ENCODE measurements at places on chromosomes 16 and 17.

DNA sequence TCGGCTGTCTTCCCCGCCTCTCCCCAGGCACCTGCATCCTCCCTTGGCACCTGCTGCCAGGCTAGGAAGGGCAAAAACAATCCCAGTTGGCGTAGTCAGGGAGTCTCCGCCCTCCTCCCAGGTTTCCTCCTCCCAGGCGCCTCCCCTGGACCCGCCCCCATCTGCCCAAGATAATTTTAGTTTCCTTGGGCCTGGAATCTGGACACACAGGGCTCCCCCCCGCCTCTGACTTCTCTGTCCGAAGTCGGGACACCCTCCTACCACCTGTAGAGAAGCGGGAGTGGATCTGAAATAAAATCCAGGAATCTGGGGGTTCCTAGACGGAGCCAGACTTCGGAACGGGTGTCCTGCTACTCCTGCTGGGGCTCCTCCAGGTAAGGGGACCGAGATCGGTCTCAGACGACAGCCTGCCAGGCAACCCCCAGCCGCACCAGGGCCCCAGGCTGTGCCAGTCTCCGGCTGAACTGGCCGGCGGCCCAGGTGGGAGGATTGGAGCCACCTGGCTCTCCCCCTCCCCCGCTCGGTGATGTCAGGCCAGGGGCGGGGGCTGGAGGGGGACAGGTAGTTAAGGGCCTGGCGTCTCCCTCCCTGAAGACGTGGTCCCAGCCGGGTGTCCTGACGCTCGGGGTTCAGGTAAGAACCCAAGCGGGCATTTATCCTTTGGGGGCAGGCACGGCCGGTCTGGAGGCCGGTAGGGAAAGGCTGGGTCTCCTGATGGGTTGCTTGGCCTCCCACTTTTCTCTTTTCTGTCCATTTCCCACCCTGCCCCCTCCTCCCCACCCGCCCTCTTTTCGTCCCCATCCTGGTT, at the start of gene GRB7:
TSS of gene GRB7 (plus strand) at position 179 of the 808 bp plus-strand sequence. CDS start 4,364 bp downstream, outside the sequence.
- no peak for DNase-seq

DNA sequence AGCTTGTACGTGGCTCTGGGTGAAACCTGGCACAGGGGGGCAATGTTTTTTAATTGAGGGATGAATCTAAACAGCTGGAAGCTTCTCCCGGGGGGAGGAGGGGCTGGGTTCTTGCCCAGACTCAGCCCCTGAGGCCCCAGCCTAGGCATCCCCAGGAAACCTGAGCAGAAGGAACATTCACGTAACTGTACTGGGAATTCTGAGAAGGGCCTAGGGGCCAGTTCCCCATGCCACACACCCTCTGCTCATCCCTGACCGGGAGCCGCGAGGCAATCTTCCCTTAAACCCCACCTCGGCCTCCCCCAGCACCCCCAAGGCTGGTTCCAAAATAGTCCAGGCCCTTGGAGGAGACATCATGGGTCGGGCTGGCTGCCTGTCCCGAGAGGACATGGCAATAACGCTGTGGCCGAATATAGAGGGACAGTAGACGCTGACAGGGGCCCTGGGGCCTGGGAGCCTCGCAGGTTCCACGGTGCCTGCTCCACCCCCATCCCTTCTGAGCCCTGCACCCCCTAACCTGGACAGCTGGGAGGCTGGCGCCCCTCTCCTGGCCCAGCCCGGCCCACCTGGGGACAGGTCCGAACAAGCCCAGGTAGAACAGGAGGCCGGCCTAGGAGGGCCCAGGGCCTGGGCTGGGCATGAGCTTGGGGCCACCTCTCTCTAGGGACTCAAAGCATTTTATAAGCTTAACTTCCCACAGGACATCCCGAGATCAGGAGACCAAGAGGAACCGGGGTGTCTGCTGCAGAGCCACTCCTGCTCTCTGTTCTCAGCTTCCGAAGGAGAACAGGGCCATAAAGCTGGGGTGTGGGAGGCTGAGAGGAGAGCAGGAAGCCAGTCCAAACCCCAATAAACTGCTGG, 83.2 kb upstream of the TOB1 start:
- DNase-seq = no peak

GRCh38 chr17:44687756-44688155, 1.8 kb downstream of the CCDC43 start:
- DNase-seq = no peak

- peak; percentile 77 for DNase-seq
Measured at GRCh38 chr16:1378804-1379303, 27.1 kb downstream of the GNPTG start.

- peak; percentile 71 for DNase-seq
Measured at GRCh38 chr16:67803894-67804293, 2.5 kb downstream of the RANBP10 start.

GRCh38 chr17:13171790-13172189, 154.0 kb upstream of the ELAC2 start:
- DNase-seq = no peak

GRCh38 chr16:51807551-51807950, 656.5 kb upstream of the SALL1 start:
- no peak for DNase-seq

- no peak for DNase-seq
Measured at GRCh38 chr17:44108440-44109311, 14.8 kb downstream of the HDAC5 start.

DNA sequence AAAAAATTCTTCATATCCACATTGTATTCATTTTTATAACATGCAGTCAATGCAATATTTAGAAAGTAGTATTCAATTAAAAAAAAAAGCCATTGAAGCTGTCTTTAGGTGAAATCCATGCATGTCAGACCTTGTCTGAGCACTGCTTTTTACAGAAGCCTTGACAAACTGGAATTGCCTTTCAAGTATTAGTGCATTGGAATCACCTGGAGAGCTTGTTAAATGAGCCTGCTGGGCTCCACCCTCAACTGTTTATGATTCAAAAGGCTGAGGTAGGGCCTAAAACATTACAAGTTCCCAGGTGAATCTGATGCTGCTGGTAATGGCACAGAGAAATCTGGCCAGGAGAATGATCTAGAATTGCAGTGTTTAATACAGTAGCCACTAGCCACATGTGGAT, 85.8 kb downstream of the HIC1 start:
- DNase-seq = no peak

DNA sequence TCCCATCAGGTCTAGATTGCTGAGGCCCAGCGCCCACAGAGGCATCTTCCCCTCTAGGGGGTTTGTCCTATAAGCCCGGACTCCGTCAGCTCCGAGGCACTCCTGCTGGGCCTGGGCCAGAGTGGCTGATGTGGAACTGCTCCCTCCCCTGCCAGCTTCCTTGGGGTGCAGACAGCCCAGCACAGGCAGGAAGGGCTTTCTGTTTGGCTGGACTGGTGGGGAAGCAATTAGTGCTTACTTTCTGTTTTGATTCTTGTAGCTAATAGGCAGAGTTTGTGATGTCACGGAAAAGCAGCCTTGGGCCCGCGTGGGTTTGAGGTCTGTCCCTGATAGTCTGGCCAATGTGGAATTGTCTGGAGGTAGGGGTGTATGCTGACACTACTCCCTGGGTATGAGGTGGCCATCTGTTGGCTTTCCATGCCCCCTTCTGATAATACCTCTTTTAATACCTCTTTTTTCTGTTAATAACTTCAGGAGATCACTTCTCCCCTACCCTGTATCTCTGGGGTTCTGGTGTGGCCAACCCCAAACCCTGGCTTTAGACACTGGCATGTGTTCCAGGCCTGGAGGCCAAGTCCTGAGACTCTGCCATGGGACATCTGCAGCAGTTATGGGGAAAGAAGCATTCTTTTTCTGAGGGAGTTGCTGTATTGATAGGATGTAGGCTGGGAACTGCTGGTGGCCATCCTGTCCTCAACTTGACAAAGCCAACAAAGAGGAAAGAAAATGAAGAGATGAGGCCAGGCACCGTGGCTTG, 190.9 kb downstream of the RAB11FIP4 start:
- peak; percentile 51 for DNase-seq

GRCh38 chr17:441155-441950, 88.7 kb upstream of the RPH3AL start:
- DNase-seq = no peak

GRCh38 chr16:67021321-67021720, 7.6 kb upstream of the CBFB start:
- DNase-seq = no peak

DNA sequence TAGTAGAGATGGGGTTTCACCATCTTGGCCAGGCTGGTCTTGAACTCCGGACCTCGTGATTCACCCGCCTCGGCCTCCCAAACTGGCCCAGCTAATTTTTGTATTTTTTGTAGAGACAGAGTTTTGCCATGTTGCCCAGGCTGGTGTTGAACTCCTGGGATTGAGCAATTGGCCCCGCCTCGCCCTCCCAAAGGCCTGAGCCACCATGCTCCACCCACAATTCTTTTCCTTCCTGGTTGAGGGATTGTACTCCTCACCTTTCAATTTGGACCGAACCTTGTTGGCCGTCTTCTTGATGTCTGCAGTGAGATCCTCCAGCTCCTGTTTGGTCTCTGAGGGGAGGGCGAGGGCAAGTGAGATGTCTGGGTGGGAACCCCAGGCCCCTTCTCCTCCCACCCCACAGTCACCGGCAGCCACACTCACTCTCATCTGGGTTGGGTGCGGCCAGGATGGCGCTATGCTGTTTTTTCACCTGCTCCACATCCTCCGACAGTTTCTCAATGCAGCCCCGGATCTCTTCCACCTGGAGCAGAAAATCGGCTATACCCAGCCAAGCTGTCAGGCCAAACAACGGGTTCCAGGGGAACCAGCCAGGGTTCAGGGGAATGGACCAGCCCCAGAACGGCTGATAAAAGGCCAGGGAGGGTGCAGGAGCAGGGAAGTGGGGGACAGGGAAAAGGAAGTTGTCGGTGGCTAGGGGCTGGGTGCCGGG, 9.6 kb downstream of the STX1B start:
- DNase-seq = no peak

- no peak for DNase-seq
Measured at GRCh38 chr17:33142705-33143299, 150.3 kb downstream of the ASIC2 start.

GRCh38 chr16:66344533-66345145, 21.9 kb upstream of the CDH5 start:
- DNase-seq = peak; percentile 23

DNA sequence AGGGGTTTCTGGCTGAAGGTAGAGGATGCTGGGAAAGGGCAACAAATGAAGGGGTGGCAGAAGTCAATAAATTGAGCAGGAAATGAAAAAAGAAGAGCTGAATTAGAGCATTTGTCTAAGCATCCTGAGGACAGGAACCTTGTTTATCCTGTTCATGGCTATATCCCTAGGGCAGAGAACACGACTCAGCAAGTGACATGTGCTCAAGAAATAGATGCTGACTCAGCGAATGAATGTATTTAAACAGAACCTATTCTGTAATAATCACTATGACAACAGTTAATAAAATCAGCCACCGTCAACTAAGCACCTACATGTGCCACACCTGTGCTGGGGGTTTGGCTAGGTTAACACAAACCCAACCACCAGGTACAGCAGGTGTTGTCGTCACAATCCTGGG, 80.3 kb downstream of the CDK5R1 start:
- DNase-seq = no peak

DNA sequence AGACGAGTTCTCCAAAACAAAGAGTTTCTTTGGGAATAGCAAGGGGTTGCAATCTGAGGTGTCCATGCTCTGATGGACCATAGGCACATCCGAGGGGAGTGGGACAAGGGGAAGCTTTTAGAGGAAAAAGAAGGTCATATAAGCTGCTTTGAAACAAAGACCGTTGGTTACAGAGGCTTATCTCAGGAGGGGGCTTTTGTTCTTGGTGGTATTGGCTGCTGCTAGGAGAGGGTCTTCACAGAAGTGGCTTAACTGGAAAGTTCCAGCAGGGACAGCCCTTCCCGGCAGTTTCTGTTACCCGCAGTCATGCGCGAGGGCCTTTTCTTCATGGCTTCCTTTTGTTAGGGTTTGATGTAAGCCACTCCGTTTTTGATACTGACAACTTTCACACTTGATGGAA, 76.0 kb downstream of the RAP1GAP2 start:
- no peak for DNase-seq

DNA sequence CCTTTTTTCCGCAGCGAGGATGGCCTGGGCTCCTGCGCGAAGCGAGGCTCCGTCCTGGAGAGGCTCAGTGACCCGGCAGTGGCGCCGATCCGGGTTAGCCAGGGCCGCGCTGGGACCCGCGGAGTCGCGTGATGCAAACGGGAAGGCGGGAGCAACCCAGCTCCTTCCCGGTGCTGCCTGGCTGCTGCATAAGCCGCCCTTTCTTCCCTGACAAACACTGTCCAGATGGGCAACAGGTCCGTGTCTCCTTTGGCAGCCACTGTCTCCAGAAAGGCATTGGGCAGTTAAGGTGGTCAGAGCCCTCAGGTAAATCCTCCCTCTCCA, 21.8 kb upstream of the ZNHIT3 start:
- no peak for DNase-seq

GRCh38 chr17:66422186-66422585, 119.8 kb downstream of the PRKCA start:
- no peak for DNase-seq

GRCh38 chr17:49383060-49383459, 21.0 kb upstream of the ZNF652 start:
- no peak for DNase-seq

GRCh38 chr16:70601576-70602575, 44.5 kb upstream of the IL34 start:
- no peak for DNase-seq

GRCh38 chr17:18966831-18967624, 15.1 kb downstream of the SLC5A10 start:
- DNase-seq = no peak

DNA sequence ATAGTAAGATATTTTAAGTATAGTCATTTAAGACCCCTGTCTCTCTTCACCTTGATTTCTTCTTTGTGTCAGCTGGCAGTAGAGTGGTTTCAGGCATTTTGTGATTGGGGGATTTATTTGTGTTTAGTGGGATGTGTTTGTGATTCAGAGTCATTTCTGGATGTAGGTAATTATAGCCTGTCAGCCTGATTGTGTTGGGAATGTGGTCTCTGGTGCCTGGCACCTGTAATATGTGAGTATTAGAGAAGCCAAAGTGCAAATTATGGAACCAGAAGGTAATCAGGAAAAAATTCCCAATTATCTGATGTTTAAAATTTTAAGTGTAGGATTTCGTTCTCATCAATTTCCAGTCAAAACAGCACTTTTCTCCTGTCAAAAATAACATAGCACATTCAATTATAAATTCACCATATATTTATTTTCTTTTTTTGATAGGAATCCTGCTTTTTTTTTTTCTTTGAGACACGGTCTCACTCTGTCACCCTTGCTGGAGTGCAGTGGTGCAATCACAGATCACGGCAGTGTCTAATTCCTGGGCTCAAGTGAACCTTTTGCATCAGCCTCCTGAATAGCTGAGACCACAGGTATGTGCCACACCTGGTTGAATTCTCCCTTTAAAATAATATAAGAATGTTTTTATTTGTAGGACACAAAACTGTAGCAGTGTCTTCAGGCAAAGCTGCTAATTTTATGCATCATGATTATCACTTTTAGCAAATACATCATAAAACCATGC, 42.7 kb downstream of the ATF7IP2 start:
- no peak for DNase-seq

DNA sequence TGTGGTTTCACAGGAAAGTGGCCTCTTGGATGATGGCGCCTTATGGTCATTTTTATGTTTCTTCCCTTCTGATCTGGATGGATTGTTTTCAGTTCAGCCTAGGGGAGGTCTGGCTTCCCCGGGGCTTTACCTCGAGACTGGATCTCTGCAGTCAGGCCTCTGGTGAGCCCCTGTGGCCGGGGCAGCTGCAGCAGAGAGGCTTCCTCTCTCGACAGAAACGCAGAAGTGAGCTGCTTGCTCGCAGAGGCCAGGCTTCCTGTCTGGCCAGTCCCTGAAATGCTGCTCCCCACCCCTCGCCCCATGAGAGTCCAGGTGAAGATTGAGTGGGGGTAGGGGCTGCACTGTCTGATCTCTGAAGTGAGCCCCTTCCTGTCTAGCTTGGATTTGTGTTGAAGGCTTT, 44.0 kb downstream of the PLCG2 start:
- no peak for DNase-seq
